Activated CD4-positive, alpha-beta T cell treated with anti-CD3 and anti-CD28 coated beads for 24 hours (primary cell): ENCODE measurements at places on chromosomes 13 and 19.

DNA sequence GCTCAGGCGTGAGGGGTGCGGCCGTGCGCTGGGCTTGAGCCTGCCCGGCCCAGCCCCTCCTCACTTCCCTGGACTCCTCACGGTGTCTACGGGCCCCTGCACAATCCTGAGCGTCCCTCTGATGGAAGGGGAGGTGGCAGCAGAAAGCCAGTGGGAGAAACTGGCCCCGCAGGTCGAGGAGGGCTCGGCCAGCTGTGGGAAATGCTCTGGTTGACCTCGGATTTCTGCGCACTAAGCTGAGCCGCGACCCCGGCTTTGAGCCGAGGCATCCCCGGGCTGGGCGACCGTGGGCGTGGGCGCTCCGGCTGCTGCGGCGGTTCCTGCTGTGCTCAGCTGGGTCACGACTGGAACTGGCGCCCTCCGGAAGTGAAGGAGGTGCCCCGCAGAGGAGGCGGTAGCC lies 70.1 kb downstream of the ZNF208 start:
- DNase-seq = no peak

DNA sequence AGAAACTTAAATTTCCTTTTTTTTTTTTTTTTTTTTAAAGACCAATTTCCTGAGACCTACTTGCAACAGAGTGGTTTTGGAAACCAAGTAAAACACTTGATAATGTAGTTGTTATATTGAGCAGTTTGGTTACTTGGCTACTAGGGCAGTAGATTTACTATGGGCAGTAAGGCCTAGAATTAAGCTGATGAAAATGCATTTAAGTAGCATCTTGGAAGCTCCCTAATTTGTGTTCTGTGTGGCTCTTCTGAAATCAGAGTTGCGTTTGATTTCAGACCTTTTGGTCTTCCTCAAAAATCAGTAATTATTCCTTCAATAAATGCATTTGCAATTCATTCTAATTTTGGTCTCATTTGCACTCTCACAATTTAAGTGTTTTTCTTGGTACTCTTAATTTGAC lies 810 bp downstream of the GPR180 start:
- no peak for DNase-seq

DNA sequence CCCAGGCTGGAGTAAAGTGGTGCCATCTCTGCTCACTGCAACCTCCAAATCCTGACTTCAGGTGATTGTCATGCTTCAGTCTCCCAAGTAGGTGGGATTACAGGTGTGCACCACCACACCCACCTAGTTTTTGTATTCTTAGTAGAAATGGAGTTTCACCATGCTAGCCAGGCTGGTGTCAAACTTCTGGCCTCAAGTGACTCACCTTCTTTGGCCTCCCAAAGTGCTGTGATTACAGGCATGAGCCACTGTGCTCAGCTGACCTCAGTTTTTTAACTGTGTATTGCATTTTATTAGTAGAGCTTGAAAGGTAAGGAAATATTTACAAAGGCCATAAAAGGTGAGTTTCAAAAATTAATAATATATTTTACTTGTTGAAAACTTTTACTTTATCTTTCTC lies 2.3 kb downstream of the ZNF726 start:
- DNase-seq = no peak

GRCh38 chr13:41026788-41027187 lies 7.7 kb upstream of the ELF1 start:
- DNase-seq = no peak

DNA sequence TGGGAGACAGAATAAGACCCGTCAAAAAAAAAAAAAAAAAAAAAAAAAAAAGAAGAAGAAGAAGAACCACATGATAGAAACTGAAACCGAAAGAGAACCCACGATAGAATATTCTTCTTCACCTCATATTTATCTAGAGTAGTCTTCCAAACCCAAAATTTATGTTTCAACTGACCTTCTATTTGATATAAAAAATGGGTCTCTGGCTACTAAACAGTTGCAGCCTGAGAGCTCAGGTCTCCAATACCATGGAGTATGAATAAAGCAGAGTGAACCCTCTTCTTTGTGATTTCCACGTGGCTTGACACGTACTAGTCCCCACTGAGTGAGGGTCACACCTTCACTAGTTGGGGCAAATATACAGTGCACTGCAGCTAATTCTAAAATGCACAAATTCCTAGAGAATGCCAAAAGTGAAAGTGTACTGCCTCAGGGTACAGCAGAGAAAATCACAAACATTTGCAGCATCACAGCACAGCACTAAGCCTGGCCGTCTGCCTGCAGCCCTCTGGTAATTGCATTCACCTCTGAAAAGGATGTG lies 30.8 kb upstream of the RFC3 start:
- no peak for DNase-seq

GRCh38 chr19:52638601-52639000 lies 446 bp upstream of the ZNF83 start:
- no peak for DNase-seq

GRCh38 chr13:52809310-52809769 lies 39.1 kb downstream of the PCDH8 start:
- DNase-seq = peak; percentile 14

- no peak for DNase-seq
Observed at GRCh38 chr13:20054586-20054985, 96.1 kb downstream of the ZMYM2 start.

DNA sequence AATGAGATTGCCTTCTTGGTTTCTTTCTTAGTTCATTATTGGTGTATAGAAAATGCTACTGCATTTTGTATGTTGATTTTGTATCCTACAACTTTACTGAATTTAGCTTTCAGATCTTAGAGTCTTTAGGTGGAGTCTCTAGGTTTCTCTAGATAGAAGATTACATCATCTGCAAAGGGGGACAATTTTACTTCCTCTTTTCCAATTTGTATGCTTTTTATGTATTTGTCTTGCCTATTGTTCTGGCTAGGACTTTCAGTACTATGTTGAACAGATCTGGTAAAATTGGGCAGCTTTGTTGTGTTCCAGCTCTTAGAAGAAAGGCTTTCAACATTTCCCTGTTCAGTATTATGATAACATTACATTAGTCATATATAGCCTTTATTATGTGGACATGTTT lies 101.0 kb upstream of the SPRY2 start:
- DNase-seq = no peak

GRCh38 chr13:71967990-71968389 lies 101.0 kb upstream of the DACH1 start:
- DNase-seq = no peak

- no peak for DNase-seq
Observed at GRCh38 chr13:113851826-113852535, 11.9 kb downstream of the GAS6 start.

- DNase-seq = peak; percentile 75
Observed at GRCh38 chr19:52095172-52096014, at the start of gene ZNF841. TSS of gene ZNF841 (minus strand) at chr19:52095765. CDS start at chr19:52084801, 10,964 bp downstream.

DNA sequence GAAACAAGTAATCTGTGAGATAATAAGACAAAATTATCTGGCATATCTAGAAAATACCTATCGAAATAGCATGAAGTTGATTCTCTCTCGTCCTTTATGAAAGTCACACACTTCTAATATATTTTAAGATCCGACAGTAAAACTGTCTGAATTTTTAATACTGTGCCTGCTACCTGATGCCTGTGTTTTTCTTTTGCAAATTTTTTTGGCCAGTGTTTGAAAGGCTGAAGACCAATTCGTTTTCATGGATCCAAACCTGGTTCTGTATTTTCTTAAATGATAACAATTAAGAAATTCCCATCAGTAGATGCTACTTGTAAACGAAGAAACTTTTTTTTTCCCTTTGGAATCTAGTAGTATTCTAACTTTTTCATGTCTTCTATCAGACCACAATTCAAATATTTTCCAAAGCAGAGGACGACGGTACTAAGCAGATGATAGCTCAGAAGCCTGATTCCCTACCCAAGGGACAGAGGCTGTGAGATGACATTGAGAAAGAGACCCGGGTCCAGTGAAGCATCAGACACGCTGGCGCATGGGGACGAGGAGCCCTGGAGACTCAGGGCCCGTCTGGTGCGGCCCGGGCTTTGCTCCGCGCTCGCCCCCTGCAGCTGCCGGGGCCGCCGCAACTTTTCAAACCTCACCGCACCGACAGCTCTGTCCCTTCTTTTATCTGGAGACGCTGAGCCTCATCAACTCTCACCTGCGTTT lies 49.5 kb upstream of the PABPC3 start:
- DNase-seq = no peak

DNA sequence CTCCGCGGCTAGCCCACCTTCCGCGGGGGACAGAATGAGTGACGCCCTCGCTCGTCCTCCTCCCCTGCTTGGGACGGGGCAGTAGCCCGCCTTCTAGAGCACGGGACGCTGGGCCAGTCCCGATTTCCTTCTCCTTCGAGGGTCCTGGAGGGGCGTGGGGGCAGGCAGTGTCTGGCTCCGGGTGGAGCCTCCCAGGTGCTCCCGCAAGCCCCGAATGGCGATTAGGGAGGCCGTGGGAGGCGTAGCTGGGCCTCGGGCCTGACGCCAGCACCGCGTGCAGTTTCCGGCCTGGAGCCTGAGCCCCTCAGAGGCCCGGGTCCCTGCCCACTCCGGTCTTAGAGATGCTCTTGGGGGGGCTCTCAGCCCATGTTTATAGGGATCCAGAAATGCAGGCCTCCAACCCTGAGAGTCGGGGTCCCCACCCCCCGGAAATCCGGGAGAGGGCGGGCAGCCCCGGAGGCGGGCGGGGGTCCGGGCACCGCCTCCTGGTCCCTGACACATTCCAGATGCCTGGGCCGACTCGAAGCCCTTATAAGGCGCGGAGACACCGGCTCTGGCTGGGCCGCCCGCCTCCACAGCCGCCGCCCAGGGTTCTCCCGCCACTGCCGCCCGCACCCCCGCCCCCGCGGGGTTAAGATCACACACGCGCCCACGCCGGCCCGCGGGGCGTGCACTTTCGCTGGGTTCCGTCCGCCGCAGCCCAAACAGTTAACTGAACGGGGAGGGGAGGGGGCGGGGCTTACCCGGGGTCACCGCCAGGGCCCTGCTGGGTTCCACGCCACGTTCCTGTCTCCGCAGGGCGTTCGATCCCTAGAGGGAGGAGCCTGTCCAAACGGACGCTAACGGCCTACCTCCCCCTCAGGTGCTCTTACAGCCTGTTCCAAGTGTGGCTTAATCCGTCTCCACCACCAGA lies 1.5 kb downstream of the MYADM start:
- DNase-seq = peak; percentile 72

DNA sequence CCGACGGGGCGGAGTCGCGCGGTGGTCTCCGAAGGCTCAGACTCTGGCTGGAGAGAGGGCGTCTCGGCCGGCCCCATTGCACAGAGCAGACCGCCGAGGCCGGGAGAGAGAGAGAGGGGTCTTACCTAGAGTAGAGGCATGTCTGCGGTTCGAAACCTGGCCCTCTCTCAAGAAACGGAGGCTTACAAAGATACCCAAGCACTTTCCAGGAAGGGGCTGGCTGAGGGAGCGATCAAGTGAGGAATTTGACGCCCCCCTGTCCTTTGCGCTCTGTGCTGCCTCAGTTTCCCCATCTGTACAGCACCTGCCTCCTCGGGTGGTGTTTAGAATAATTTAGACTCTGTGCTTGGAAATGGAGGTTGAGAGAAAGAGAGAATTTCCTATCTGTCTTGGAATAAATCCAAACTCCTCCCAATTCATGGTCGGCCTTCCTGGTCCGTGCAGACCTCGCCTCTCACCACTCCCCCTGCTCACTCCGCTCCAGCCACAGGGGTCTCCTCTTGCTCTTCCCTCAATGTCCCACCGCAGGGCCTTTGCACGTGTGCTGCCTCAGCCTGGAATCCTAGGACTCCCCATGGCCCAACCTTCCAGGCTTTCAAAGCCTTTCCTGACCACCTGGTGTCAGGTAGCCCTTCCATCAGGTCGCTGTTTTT lies 658 bp upstream of the ISOC2 start:
- DNase-seq = no peak

DNA sequence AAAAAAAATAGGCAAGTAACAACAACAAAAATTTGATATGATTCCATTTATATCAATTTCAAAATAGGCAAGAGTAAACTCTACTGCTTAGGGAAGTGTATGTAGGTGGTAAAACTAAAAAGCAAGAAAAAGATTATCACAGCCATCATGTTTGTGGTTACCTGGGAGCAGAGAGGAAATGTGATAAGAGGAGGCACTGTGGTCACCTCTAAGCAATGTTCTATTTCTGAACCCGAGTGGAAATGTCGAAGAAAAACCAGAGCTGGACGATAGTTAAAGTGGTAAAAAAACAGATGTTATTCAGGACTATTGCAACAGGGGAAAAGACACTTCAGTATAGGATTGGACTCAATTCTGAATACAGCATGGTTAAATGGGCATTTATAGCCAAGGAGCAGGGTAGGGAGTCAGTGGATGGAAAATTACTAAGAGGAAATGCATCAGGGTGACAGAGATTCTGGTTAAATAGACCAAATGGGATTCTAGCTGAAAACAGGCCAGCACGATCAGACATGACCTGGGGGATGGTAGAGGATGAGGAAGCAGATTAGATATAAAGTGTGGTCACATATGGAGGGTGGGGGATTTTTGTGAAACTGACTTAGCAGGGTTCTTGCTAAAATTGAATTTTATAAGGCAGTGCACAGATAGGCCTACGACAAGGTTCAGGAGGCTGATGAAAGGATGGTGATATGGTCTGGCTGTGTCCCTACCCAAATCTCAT lies 6.0 kb upstream of the TEX30 start:
- no peak for DNase-seq

- DNase-seq = no peak
Observed at GRCh38 chr13:112635323-112635722, 47.4 kb upstream of the TUBGCP3 start.

DNA sequence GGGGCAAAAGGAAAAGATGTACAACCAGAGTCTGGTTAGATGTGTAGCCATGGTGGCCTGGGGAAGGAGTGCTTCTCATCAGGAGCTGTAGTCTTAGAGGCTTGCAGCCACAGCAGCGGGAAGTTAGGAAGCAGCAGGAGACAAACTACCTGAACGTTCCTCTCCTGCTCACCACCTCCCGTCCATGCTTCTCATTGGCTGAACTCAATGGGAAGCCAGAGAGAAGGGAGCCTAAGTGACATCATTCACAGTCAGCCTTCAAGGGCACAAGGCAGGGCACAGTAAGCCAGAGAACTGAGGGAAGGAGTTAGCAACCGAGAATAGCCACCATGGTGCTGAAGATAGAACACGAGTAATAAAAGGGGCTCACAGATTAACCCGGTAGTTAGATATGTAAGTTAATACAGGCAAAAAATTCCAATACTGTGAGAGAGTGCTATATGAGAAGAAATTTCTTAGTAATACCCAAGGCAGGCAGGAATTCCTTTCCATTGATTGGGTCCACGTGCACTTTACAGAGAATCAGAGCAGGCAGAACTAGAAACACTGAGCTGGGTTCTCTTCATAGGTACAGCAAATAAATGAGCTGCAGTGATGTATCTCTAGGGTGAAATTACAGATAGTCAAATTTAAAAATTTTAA lies 391.5 kb upstream of the DACH1 start:
- no peak for DNase-seq
